GM03348 (cell line): ENCODE measurements at places on chromosomes 1 and 21.

GRCh38 chr1:18008081-18008480, 99.5 kb upstream of the IGSF21 start:
- DNase-seq: no peak

GRCh38 chr1:245786948-245787347, 632.2 kb downstream of the KIF26B start:
- no peak for DNase-seq

DNA sequence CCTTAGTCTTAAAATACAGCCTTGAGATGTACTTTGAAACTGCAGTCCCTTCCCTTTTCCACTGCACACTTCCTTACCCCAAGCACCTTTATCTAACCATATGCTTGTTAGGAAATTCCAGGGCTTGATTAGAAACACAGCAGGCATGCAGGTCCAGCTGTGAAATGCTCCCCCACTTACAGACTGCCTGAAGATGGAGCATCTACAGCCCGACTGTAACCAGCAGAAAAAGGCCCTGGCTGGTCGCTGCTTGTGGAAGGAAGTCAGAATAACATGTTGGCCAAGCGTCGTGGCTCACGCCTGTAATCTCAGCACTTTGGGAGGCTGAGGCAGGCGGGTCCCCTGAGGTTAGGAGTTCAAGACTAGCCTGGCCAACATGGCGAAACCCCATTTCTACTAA, 37.2 kb downstream of the VN1R5 start:
- peak; percentile 69 for DNase-seq

DNA sequence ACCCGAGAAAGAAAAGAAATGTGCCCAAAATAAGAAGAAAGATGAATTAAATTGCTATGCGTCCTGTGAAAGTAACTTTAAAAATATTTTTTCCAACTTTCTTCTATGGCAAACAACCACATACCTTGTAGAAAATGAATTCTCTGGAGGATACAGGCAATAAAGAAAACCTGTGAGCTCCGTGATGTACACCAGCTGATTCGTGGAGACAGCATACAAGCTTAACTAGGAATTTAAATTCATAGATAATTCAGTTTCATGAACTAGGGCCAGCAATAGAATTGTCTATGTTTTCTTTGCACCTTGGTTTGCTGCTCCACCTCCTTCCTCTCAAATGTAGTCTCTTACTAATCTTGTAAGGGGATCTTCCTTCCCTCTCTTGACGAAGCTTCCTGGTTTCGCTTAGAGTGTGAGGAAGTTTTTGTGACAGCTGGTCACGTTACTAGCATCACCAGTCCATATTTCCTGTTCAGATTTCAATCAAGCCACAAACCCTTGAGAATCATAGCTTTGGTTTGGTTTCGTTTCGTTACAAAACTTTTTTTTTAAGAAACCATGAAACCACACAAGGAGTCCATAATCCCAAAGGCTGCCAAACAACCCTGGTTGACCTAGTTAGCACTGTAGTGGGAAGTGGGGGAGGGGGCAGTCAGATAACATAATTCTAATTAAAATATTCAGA, 35.8 kb downstream of the GREM2 start:
- DNase-seq: peak; percentile 79

- no peak for DNase-seq
These were observed 19.8 kb downstream of the PLA2G2E start for GRCh38 chr1:19903621-19904020.

DNA sequence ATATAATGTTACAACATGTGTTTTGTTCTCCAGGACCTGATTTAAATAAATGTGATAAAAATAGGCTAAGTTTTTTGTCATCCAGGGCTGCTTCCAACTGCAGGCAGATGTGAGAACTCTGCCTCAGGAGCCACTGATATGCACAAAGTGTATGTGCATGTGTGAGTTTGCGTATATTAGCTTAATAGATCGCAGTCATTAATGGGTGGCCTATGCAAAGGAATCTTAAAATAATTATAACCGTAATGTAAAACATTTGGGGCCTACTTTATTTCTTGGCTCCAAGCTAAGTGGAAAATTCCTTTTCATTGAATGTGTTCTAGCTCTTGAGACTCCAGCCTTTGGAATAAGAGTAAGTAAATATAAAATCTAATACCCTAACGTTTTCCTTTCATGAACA, 16.8 kb downstream of the DHX9 start:
- DNase-seq: no peak

- peak; percentile 20 for DNase-seq
These were observed 1.7 kb downstream of the ASPM start for GRCh38 chr1:197144570-197145325.

DNA sequence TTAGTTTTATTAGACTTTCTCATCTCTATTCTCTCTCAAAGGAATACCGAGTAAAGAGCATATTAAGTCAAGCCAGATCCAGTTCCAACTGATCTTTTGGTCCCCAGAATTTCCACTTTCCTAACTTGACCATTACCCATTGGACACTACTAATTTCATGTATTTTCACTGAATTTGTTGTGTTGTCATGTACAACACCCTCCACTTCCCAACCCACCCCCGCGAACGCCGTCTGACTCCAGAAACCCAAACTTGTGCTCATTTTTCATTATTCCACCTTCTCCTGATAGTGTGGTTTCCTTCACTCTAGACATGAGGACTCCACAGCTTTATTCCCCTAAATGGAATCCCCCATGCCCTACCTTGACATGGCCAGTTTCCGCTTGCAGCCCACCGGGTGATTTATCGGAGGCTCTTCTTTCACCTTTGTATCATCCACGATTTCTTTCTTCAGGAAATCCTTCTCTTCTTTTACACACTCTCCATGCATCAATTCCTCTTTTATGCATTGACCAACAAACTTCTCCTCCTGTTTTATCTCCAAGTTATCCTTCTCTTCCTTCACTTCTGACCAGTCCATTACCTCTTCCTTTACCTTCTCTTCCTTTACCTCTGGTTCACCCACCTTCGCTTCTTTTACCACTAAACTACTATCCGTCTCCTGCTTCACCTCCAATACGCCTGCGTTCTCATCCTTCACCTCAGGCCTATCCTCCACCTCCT, 805 bp downstream of the ZNHIT6 start:
- no peak for DNase-seq

DNA sequence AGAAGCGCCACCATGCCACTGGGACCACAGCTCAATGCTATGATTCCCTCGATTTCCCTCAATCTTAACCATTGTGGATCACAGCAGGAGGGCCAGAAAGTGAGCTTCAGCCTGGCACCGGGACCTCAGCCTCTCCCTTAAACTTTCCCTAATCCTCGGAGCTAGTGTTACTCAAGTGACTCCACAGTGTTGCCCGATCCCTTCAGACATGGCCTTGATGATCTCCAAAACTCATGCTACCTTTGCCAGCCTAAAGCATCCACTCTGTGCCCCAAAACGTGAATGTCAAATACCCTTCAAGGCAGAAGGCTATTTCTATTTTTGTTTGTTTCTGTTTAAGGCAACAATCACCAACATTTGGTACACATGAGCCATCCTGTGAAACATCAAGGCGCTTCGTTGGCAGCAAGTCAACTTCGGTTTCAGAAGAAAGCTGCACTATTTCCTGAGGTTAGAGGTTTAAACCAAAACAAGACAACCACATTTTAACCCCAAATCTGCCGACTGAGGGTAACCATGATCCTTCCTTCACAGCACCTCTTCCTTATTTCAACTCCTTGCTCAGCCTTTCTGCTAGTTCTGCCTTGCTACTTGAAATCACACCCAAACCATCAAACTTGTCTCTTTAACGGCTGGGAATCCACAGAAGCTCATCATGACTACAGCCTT, 94.4 kb upstream of the KRTAP19-8 start:
- DNase-seq: no peak

DNA sequence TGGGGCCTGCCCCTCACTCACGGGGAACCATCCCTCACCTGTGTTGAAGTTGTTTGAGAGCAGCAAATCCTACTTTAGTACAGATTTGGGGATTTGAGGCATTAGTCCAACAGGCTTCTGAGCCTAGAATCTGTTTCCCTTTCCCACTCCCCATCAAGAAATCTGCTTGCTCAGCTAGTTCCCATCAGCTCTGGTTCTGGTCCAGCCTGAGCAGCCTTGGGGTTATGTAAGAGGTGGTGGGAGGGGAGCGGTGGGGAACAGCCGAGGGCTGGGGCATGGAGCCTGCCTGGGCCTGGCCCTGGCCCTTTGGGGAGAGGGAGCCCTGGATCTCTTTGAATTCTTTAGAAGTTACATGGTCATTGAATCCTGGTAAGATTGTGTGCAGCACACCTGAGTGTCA, 4.1 kb downstream of the GSTM5 start:
- DNase-seq: no peak

GRCh38 chr1:147351140-147351835, 108.8 kb downstream of the CHD1L start:
- no peak for DNase-seq

GRCh38 chr1:205077158-205077933, 6.9 kb downstream of the TMEM81 start:
- no peak for DNase-seq

DNA sequence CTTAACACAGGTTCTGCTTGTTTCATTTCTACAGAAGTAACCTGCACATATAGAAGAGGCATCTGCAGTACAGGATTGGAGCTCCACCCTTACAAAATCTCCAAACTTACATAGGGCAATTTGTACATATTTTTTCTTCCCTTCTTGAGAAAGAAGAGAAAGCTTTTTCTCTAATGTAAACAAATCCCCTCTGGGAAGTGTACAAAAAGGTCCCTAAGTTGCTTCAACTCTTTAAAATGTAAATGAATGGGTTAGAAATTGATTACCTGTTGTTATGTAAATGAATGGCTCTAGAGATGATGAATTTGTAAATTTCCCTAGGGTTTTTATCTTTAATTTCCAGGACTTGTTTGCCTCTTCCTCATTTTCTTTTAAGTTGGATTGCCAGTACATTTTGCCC, 1183.7 kb downstream of the MRPL39 start:
- no peak for DNase-seq

DNA sequence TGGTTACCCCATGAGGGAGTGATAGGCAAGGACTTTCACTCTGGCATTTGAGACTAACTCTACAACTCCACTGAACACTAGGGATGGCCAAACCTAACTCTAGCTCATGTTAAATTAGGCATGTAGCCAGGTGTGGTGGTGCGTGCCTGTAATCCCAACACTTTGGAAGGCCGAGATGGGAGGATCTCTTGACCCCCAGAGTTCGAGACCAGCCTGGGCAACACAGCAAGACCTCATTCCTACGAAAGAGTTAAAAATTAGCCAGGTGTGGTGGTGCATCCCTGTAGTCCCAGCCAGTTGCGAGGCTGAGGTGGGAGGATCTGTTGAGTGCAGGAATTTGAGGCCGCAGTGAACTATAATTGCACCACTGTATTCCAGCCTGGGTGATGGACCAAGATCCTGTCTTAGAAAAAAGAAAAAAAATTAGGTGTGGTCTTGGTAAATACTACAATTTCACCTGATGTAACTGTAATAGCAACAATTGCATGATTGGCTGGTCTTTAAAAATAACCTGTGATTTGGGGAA, 81.2 kb upstream of the ARHGAP29 start:
- no peak for DNase-seq

DNA sequence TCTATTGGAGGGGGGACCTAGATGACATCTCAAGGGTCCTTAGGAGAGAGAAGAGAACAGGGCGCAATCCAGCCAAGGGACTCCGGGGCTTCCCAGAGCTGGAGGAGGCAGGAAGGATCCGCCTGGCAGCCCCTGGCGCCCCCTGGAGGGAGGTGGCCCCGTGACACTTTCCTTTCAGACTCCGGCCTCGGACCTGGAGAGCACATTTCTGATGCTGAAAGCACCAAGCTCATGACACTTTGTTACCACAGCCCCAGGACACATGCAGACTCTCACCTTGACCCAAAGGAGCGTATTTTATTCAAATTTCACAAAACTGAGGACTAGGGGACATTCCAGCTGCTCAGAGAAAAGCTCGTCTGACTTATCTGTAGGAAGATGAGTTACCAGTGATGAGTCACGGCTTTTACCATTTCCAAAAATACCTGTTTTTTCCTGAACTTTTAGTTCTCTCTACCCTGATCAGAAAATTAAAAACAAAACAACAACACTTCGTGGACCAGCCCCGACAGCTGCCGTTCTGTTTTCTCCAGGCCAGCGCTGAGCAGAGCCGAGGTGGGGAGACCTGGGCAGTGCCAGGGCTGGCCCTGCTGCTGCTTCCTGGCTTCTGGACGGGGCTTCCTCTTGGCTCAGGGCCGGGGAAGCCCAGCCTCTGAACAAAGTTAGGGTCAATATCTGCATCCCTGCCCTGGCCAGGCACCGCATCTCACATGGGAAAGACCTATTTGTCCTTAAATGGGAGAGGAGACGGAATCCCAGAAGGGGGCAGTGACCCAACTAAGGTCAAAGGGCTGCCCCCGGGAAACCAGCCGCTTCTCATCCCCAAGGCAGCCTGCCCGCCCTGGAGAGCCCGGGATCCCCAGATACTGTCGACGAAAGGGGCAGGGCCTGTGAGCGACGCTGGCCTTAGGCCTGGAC, 21.6 kb upstream of the POFUT2 start:
- DNase-seq: peak; percentile 65

DNA sequence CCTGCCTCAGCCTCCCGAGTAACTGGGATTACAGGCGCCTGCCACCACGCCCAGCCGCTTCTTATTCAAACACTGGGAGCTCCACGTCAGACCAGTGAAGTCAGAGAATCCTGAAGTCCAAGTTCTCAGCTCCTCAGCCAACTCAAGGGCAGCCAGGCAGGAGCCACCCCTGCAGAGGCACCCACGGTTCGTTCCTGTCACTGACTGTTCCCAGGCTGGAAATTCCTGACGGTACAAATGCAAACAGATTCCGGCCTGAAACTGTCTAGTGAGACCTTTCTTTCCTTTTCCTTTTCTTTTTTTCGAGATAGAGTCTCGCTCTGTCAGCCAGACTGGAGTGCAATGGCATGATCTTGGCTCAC, 11.7 kb downstream of the SLC35E2B start:
- DNase-seq: no peak
